ENCODE measurements at places on chromosomes 6 and 20.

- DNase-seq, result no peak
Measured at GRCh38 chr20:33976959-33977358, 16.8 kb upstream of the RALY start.

GRCh38 chr6:157151029-157151428 lies 172.3 kb downstream of the TMEM242 start:
- no peak for DNase-seq

- DNase-seq, result no peak
Measured at GRCh38 chr6:56250266-56250665, 2.9 kb upstream of the COL21A1 start.

- DNase-seq, result no peak
Measured at GRCh38 chr20:43331906-43332305, 125.8 kb upstream of the SRSF6 start.

DNA sequence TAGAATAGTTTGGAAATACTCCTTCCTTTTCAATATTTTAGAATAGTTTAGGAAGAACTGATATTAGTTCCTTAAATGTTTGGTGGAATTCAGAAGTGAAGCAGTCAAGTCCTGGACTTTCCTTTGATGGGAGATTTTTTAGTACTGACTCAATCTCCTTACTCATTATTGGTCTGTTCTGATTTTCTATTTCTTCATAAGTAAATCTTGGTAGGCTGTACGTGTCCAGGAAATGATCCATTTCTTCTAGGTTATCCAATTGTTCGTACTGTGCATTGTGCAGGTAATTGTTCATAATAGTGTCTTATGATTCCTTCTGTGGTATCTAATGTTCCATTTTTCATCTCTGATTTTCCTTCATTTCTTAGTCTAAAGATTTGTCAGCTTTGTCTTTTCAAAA lies 138.9 kb downstream of the SYCP2 start:
- no peak for DNase-seq

DNA sequence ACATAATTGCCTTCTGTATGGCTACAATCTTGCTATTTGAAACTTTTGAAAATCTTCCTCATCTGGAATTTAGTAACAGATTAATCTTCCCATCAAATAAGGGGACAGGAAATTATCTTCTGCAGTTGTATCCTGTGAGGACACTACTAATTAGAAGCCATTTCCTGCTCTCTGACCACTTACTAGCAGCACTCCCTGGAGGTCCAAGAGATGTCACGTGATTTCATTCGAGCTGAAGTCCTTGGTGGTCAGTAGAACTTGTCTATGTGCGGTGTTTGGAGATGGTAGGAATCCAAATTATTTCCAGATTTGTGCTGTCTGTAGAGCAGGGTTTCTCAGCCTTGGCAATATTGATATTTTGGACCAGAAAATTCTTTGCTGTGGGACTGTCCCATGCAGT lies 202.5 kb downstream of the TFAP2B start:
- no peak for DNase-seq

DNA sequence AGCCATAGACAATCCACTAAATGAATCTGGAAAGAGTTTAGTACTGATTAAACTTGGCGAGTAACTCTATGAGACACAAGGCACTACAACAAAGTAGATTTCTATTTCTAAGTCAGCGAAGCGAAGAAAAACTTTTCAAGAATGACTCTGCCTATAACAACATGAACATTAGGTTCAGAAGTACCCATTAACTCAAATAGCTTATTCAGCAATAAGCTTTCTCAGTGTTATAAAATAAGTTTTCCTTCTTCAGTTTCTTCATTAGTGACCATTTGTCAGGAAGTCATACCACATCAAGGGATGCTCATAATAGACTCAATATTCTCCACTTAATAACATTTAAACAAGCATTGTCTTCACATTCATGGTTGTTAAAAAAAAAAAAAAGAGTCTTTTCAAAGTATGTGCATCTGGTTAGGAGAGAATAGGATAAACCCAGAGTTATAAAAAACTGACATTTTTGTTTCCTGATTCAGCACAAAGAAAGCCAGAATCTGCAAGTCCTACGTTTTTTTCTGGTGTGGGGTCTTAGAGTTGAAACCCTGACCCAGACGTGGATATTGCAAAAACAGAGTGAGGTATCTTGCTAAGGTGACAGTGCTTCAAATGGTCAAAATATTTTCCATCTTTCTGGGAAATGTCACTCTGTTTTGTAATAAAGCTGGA lies 148.2 kb upstream of the PREP start:
- no peak for DNase-seq

DNA sequence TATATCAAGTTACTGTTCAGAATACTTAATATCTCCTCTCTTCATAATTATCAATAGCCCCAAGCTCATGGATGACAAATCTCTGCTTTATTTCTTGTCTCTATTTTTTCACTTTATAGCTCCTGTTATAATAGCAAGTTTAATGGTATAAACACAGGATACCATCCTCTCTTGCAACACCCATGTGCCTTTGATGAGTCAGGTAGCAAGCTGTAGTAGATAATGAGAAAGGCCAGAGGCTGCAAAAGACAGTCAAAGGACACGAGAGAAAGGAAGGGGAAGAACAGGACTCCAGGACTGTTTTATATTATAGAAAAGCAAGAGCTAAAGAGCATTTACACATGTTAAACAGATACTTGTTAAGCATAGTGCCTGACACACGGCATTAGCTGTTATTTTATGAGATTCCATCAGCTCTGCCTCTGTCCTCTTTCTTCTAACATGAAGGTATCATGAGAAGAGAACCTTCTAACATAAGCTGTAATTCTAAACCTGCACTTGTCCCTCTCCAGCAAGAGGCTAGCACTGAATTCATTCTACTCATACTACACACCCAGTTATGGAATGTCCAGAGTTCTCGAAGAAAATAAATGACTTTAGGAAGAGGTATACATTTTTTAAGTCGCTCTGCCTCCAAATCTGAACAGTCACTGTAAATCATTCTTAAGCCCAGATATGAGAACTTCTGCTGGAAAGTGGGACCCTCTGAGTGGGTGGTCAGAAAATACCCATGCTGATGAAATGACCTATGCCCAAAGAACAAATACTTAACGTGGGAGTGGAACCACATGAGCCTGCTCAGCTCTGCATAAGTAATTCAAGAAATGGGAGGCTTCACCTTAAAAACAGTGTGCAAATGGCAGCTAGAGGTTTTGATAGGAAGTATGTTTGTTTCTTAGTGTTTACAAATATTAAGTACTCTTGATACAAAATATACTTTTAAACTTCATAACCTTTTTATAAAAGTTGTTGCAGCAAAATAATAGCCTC lies 45.0 kb downstream of the NT5E start:
- DNase-seq, result no peak

All from DMS79 treated with DMSO at 0.1 percent for 48 hours (cell line).